ENCODE measurements at places on chromosomes 7 and 10.

- no peak for DNase-seq
Observed at GRCh38 chr7:98291717-98292116, 10.2 kb downstream of the BRI3 start.

DNA sequence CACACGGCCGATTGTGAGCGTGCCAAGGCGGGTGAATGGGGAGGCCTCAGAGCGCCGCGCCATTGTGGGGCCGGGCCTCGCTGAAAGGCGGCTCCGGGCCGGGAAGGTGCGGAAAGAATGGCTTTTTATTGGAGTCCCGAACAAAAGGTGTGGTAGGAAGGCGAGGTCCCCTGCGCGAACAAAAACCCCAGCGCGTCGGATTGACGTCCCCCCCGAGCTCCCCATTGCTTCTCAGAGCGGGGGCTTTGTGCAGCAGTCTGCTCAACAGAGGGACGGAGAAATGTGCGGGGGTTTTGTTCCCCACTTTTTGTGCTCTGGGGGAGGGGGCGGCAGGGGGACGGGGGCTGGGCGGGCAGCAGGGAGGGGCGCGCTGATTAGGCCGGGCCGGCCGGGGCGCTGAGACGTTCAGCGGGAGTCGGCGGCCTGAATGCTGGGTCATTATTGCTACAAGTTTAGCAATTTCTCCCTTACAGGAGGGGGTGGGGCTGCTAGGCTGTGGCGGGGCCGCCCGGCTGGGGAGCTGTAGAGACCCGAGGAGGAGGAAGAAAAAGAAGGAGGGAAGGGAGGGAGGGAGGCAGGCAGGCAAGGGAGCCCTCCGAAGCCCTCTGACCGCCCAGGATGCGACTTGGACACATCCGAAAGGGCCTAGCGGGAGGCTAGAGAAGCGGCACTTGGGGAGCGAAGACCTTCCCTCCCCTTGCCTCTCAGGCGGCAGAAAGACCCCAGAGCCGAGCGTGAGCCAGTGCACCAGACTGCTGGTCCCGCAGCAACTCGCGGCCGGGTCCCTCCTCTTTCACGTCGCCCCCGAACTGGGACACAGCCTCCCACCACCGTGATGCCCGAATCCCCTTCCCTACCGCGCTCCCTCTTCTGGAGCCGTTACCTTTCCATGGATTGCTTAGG lies 4.6 kb downstream of the NKX2-3 start:
- no peak for DNase-seq

DNA sequence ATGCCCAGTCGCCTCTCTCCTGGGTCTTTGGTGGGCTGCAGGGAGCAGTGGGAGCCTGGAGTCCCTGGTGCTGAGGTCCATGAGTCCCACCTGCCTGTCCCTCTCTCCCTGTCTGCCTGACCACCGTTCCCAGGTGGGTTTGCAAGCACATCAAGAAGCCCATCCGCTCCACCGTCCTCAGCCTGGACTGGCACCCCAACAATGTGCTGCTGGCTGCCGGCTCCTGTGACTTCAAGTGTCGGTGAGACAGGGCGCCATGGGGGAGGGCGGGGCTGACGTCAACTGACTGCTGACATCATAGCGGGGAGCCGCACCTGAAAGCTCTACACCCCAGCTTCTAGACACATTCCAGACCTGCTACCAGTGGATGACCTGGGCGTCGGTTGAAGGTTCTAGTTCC lies 15.2 kb downstream of the ARPC1B start:
- DNase-seq = no peak

- DNase-seq = no peak
Observed at GRCh38 chr7:100209493-100209892, 10.3 kb upstream of the PVRIG start.

DNA sequence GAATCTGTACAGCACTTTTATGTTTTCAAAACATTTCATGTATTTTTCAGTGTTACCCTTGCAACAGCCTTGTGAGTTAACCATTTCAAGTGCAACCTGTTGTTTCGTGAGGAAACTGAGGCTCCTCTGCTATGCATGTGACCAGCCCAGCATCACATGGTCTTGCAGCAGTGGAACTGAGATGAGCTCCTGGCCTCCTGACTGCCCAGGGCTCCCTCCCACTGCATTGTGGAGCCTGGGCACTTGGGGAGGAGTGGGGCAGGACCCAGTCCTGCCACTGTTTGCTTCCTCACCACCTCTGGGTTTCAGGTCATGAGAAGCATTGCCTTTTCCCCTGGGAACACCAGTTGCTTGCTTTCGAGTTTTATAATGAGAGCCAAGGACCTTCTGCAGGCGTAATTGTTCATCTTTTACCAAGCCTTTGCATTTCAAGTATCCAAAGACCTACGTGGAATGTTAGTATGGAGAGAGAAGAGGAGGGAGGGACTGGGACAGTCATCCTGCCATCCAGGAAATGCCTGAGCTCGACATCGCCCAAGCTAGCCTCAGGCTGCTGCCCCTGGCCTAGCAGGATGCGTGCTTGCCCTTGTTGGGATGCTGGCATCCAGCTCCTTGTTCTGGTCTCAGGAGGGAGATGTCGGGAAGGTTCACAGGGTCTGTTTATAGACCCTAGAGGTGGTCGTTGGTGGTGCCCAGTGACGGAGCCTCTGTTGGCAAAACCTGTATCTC lies 32.3 kb upstream of the BHLHA15 start:
- DNase-seq = no peak

DNA sequence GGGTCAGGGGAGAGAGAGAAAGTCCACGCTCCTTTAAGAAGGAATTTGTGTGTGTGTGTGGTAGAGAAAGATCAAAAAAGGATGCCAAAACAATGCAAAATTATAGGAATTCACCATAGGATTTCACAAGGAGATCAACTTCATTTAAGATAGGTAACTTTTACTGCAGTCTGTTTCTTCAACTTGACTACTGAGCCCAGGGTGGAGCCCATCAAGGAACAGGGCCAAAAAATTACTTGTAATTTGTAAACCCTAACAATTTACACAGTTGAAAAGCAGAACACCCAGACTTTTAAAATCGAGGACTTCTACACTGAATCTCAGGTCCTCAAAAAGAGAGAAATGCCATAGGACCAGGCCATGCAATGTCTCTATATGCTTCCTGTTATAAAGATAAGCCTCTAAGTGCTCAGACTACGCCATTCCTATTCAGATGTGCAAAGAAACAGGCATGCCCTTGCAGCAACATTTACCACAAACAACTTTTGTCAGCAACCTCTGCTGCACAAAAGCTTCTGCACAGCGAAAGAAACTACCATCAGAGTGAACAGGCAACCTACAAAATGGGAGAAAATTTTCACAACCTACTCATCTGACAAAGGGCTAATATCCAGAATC lies 10.6 kb upstream of the GIMAP4 start:
- no peak for DNase-seq

- DNase-seq = no peak
Observed at GRCh38 chr7:158382363-158383254, 205.0 kb downstream of the PTPRN2 start.

DNA sequence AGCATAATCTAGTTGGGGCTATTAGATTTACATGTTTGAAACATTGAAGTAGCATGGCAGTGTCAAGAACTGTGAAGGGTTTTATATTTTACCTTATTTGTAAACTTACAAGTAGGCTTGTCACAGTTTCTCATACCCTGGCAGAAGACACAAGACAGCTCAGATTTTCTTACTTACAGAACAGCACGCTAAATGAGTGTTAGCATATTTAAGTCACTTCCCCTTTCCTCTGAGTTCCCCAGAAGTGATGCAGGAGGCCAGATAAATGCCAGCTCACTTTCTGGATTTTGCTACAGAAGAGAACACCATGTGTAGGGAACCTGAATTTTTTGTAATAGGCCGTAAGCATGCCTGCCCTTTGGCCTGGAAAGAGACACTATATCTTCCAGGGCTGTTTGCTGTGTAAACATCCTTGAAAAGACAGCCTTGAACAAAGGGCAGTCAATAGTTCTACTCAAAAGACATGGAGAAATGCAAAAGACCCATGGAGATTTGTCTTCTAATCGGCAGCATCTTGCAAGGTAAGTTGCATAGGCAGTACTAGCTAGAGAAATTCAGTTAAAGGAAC lies 279.1 kb downstream of the PHF14 start:
- DNase-seq = no peak

DNA sequence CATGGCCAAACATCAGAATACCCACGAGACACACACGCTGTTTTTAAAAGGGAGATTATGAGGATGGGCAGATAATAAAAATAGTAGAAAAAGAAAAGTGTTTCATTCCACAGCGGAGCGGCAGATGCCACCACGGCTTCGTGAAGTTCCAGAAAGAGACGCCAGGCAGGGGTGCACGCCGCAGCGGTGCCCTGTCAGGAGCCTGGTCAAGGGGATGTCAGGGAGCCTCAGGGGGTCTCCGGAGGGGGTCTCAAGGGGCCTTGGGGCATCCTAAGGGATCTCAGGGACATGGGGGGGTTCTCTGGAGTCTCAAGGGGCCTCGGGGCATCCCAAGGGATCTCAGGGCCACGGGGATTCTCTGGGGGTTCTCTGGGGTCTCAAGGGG lies 253.4 kb downstream of the ZMYND11 start:
- DNase-seq = no peak

- DNase-seq = no peak
Observed at GRCh38 chr10:50885097-50885859, at the start of gene A1CF. Gene A1CF, minus strand, starts transcription at chr10:50885627. Its CDS starts 25,687 bp downstream, at chr10:50859940.
